ENCODE measurements at places on chromosomes 2 and 18.

DNA sequence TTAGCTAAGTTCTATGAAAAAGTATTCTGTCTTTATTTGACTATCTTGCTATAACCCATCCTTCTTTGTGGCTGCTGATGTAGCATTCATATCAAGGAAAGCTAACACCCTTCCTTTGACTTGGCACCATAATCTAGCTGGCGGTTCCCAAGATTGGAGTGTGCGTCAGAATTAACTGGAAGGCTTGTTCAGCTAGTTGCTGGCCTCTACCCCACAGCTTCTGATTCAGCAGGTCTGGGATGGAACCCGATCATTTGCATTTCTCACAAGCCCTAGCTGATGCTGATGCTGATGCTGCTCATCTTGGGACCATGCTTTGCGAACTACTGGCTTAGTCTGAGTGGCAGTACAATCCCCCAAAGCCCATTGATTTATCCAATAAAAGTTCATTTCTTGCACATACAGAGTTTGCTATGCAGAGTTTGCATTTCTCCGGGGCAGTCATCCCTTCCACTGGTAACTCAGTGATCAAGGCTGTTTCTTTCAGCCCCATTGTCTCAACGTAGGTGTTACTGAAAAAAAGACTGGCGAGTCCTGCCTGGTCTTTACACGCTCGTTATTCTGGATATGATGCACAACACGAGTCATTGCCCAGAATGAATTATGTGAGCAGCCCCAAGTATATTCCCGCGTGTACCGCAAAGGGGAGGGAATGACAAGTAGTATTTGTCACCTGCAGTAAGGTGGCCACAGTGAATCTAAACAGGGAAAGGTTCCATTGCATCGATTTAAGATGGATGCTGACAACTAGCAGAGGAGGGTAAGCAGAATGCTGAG, 96.5 kb downstream of the ZNF532 start:
- DNase-seq: no peak

DNA sequence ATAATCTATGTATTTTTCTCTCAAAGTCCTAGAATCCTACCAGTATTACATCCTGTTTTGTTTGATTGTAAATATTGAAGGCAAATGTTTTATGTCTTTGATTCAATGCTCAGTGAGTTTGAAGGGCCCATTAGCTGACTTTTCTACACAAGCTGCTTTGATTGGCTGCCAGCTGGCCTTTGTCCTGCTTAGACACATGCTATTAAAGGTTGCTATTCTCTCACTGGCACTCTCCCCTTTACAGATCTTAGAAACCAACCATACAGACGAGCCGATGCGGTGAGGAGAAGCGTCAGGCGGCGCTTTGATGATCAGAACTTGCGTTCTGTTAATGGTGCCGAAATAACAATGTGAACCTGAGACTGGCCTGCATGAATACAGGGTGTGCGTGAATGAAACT, 69.7 kb downstream of the PRPF40A start:
- no peak for DNase-seq

- DNase-seq: no peak
Measured at GRCh38 chr2:59584958-59585357, 968.5 kb downstream of the BCL11A start.

- no peak for DNase-seq
Measured at GRCh38 chr2:48607307-48608014, 10.2 kb upstream of the GTF2A1L start.

- DNase-seq: no peak
Measured at GRCh38 chr2:150693556-150693955, 206.1 kb upstream of the RND3 start.

DNA sequence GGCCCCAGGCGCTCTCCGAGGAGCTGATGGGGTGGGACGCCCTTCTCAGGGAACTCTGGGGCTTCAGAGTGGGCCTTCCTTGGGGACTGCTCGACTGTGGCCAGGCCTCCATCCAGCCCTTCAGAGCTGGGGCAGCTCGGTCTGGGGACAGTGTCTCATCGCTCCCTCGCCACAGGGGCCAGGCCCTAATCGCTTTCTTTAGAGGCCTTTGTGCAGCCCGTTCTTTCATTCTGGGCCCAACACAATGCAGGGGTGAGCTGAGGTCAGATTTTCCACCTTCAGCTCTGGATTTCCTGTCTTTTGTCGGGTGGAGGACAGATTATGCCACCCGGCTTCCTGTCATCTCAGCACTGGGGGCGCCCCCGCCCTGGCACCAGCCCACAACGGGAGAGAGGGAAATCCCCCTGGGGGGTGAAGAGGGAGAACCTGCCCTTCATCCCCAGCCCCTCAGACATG, 25.2 kb downstream of the MYCN start:
- DNase-seq: no peak

DNA sequence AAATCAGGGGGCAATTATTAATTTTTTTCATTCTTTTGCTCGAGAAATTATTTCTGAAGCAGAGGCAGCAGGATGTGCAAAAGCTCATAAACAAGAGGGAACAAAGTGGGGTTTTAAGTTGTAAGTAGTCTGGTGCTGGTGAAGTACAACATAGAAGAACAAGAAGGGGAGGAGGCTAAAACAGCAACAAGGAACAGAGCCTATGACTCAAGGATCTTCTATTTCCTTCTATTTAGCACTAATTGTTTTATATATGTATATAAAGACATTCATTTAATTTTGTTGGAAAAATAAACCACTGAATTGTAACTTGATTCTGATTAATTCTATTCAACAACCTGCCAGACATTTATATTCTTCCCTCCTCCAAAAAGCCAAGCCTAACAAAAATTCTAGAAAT, 35.0 kb downstream of the YES1 start:
- no peak for DNase-seq

GRCh38 chr2:222050981-222051380, 247.8 kb downstream of the PAX3 start:
- no peak for DNase-seq

DNA sequence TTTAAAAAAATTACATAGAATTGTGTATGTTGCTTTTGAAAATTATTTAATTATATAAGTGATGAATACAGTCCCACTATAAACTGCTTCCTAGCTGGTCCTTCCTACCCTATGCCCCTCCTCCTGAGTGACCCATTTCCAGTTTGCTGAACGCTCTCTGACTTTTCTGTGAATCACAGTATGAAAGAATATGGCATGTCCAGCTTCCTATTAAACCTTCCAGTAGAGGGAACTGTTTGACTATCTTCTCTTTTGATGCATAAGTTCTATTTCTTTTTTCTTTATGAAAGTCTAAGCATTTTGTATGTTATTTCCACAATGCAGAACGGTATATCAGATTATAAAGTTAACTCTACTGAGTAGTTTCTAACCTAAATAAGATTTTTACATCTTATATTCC, 41.3 kb downstream of the PSMG2 start:
- DNase-seq: no peak

DNA sequence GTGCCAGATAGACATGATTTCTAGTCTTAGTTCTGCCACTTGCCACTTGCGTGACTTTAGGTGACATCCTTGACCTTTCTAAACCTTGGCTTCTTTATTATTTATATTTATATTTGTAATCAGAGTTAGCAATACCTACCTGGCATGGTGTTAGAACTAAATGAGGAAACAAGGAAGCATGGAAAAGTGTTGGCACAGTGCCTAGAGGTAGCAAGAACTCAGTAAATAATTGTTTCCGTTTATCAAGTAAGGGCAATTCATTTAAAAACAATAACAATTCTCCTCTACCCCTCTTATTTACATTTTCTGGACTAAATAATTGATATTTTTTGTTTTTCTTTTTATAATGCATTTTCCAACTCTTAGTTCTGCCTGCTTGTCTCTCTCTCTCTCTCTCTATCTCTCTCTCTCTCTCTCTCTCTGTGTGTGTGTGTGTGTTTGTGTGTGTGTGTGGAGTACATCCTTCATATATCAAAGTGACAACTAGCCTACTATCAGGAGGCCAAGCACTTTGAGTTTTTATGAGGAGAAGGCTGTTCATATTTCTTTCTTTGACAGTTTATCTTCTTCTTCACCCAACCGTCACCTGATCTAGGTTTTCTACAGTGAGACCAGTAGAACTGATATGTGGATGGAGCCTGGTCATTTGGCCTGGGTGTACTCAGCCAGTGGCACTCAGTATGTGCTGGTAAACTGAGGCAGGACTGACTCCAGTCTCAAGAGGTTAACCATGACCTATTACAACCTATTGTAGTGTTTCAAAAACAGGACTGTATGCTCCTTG, 134.5 kb downstream of the LRRTM1 start:
- no peak for DNase-seq

DNA sequence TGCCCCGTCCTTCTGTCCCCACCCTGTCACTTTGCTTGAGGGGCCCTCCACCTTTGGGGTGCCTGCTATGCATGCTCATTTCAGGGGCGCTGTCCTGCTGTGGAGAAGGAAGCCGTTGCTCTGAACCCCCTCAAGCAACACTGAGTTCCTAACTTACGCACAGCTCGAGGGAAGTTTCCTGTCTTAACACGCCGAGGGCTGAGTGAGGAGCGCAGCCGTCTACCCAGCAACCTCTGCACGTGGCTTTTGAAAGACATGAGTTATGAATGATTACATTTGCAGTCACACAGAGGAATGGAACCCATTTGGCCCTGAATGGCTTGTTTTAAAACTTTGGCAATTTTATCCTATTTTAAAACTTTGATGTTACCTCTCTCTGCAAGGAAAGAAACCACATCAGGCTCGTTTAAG, 14.0 kb downstream of the RAMP1 start:
- DNase-seq: no peak

DNA sequence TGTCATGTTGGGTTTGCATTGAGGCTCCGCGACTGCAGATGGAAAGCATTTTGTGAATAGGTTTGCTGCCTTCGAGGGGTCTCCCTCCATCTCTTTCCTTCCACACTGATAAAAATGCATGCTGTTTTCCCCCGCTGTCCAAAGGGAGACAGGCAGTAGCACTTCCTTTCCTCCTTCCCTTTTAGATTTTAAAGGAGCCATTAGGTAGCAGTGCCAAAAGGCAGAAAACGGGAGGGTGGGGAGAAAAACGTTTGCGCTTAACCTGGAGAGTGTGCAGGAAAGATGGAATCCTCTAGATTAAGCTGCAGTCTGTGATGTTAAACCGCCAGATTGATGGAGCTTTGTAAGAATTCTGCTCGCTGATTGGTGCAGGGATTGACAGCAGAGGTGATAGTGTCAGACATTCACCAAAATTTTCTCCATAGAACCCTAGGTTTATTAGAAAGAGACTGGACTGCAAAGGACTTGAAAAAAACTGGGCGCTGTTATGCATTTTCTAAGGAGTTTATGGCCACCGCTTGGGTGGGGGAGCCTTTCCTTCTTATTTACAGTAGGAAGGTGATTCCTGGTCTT, 688 bp downstream of the MAPRE2 start:
- DNase-seq: no peak

- no peak for DNase-seq
Measured at GRCh38 chr18:3455907-3456685, 6.1 kb downstream of the TGIF1 start.

Data from stimulated activated CD8-positive, alpha-beta memory T cell treated with anti-CD3 and anti-CD28 coated beads, Interleukin-2, amount 100 ng/mL, for 1 hour (primary cell).